ENCODE measurements at places on chromosomes 7 and 10.

DNA sequence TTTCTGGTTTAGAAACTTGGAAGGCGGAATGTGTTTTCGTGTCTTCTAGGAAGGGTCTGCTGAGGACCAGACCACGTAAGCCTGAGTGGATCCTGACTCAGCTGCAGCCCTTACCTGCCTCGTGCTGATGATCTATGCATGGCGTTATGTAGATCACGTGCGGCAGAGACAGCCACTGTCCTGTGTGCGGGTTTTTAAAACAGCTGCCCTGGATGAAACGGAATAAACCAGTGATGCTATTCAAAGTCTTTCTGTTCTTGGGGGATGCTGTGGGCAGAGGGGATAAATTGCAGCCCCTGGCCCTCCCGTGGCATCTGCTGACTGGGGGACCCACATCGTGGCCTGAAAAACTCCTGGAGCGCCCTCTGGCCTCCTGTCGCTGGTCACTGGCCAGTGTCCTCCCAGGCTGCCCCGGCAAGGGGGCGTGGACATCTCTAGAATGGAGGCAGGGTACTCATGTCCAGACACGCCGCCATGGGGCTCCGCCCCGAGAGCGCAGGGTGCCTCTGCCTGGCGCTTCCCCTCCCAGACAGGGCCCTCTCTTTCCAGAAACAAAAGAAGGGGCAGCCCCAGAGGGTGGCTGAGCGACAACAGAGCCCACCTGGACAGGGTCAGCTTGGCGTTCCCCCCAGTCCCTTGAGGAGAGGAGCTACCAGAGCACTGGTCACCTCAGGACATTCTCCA is 13.2 kb downstream of the ALKBH4 start:
- DNase-seq, result no peak

- no peak for DNase-seq
Observed at GRCh38 chr7:22565315-22565811, 65.4 kb upstream of the STEAP1B start.

DNA sequence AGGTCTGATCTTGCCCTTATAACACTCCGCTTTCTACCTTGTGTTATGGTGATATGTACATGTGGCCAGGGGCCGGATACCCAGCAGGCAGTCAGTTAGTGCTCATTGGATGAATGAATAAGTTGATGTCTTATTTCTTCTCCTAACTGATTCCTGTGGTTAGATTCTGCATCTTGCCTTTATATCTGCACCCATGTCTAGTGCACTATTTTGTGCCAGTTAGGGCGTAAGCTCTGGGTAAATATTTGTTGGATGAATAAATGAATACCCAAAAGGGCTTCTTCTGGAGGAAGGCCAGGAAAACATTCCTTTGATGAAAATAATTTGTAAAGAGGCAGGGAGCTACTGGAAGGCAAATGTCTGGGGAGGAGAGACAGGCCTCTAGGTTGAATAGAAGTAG is 148.2 kb downstream of the CHN2 start:
- DNase-seq, result no peak

DNA sequence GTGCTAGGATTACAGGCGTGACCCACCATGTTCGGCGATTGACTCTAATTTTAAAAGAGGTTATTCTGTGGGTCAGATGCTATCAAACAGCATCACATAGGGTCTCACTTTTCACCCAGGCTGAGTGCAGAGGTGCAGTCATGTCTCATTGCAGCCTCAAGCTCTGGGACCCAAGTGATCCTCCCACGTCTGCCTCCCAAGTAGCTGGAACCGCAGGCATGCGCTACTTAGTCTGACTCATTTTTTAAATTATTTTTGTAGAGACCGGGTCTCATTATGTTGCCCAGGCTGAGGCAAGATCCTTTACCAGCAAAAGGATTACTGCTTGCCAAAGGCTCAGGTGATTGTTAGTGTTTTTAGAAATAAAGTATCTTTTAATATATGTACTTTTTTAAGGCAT is 42.9 kb upstream of the STOX1 start:
- no peak for DNase-seq

DNA sequence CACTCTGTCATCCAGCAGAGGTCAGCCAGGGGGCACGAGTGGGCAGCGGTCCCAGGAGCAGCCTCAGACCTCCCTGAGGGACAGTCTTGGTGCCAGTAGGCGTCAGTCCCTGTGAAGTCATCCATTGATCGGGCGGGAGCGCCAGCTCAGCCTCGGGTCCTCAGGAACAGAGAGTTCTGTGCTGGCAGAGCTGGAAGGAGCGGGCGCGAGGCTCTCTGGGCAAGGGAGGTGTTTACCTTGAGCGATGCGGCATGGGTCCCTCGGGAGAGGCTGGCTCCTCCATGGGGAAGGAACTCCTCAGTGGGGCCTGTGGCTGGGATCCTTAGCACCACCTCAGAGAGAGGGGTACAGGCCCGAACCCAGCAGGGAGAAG is 101.1 kb upstream of the PPIF start:
- no peak for DNase-seq

- peak; percentile 6 for DNase-seq
Observed at GRCh38 chr7:35035511-35035961, 1.7 kb downstream of the DPY19L1 start.

- DNase-seq, result no peak
Observed at GRCh38 chr7:157925383-157925875, 588.6 kb downstream of the DNAJB6 start.

DNA sequence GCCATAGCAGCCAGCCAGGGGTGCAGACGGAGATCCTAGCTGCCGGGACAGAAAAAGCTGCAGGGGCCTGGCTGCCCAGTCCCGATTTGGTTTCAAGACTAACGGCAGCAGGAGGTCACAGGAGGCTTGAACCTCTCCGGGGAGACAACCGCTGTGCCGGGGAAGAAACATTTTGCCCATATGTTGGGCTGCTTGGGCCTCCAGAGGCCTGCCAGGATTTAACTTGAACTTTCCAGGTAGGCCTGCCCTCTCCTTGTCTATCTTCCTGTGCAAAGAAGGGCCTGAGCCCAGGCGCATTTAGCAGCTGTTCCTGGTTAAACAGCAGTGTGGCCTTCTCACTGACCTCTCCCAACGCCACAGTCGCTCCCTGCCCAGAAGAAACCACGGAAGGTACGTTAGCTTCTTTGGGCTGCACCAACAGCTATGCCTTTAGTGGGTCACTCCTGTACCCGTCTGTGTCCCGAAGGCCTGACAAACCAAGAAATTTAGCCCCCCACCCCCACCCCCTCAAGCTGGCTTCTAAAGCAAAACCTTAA is 17.1 kb upstream of the PTF1A start:
- DNase-seq, result no peak

DNA sequence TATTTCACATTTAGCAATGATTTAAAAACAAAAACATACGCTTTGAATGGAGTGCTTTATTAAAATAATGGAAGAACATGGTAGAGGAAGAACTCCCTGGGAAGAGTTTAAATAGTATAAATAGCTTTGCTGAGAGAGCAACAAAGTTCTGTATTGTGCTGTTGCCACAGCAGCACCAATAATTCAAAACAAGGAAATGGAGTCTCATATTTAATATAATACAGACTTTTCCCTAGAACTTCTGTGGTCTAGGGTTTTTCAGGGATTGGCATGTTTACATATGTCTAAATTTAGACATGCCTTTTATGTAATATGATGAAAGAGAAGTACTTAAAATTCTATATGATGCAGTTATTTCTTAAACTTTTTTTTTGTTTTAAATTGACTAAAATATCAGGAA is 217.2 kb upstream of the HDAC9 start:
- DNase-seq, result no peak

GRCh38 chr7:99021941-99022560 is 121.9 kb downstream of the SMURF1 start:
- DNase-seq, result no peak

GRCh38 chr10:110404825-110405224 is 92.9 kb upstream of the DUSP5 start:
- no peak for DNase-seq

GRCh38 chr10:36597756-36598320 is 527.6 kb upstream of the ANKRD30A start:
- no peak for DNase-seq

- DNase-seq, result no peak
Observed at GRCh38 chr7:216360-217300, 24.3 kb downstream of the FAM20C start.

- no peak for DNase-seq
Observed at GRCh38 chr7:40297741-40298311, 163.0 kb downstream of the SUGCT start.

DNA sequence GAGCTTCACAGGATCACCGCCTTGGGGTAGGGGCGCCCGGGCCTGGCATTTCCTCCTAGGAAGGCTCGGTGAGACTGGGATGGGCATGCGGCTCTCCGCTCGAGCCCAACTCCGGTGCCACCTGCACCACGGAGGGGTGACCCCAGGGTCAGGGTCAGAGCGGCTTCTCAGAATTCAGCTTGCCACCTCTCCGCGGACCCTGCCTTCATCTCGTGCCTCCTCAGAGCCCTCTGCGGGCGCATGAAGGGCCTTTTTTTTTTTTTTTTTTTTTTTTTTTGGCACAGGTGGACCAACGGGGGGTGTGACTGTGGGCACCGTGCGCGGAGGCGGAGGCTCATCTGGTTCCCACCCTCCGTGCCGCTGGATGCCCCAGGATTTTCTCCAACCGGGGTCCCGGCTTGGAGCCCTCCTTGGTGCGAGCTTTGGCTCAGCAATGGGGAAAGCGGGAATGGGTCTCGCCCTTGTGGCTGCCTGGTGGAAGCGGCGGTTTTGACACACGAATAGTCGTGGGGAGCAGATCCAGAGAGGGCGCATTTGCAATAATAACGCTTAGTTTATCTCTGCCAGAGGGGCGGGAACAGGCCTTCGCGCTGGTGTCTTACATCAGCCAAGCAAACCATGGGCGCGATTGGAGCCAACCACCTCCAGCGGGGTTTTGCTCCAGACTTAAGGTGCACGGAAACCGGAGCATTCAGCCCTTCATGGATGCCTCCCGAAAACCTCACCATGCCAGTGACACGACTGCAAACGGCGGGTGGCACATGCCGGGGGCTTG is 5.0 kb upstream of the TNRC18 start:
- DNase-seq, result no peak

DNA sequence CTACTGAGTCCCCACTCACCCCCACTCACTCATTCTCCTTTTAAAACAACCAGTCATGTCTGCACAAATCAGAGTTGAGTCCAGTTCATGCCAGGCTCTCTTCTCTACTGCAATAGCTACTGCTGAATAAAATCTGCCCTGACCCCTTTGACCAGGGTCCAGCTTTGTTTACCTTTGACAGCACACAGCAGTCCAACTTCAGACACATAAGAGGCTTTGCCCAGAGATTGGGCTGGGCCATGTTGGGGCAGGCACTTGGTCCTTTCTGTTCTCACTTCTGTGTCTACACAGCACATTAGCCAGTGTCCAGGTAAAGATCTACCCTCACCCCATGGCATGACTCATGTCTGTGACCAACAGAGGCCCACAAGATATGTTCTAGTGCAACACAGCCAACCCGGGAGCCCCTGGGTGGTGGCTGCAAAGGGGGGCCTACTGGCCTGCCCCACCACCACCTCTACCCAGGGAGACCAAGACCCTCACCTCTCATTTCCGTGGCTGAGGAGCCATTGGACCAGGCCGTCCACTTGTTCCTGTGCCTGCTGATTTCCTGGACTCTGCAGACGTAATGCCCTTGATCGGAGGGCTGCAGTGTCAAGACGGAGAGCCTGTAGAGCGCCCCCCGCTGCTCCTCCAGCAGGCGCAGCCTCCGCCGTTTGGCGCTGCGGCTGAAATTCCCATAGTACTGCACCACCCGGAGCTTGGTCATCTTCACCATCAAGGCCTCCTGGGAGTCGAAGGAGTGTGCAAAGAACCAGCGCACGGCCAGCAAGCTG is 8.0 kb downstream of the VSTM4 start:
- DNase-seq, result no peak

- no peak for DNase-seq
Observed at GRCh38 chr10:116112232-116113231, 160.5 kb downstream of the GFRA1 start.

DNA sequence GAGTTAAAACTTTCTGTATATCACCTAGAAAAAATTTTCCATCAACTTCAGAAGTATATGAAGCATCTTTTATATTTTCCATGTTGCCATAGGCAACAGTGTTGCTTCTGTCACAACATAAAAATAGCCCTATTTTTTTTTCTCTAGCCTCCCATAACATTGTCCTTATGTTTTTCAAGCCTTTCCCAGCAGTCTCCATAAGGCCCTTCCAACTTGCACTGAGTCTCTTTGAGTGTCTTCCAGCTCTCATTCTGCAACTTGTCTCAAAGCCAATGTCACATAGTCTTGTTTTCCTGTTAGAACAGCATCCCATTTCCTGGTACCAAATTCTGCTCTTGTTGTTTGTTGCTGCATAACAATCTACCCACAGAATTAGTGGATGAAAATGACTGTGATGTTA is 1055.5 kb upstream of the GHITM start:
- DNase-seq, result no peak

GRCh38 chr7:103888603-103889153 is 100.8 kb downstream of the RELN start:
- DNase-seq, result no peak

GRCh38 chr10:127996586-127996985 is 89.7 kb downstream of the PTPRE start:
- DNase-seq, result no peak

DNA sequence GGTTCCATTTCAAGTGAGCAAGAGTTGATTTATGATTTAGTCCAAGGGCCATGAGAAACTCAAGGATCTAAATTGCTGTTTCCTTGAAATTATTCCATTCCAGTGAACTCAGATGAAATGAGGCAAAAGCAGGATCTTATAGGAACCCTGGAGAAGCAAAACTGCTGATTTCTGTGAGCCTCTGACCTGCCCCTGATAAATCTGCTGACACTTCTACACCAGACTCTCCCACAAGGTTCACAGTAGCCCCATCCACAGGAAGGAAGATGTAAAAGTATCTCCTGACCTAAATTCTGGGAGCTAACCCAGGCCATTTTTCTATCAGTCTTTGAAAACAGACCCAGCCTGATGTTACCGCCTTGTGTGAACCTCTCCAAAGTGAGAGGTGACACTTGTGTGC is 987.6 kb upstream of the AUTS2 start:
- no peak for DNase-seq

DNA sequence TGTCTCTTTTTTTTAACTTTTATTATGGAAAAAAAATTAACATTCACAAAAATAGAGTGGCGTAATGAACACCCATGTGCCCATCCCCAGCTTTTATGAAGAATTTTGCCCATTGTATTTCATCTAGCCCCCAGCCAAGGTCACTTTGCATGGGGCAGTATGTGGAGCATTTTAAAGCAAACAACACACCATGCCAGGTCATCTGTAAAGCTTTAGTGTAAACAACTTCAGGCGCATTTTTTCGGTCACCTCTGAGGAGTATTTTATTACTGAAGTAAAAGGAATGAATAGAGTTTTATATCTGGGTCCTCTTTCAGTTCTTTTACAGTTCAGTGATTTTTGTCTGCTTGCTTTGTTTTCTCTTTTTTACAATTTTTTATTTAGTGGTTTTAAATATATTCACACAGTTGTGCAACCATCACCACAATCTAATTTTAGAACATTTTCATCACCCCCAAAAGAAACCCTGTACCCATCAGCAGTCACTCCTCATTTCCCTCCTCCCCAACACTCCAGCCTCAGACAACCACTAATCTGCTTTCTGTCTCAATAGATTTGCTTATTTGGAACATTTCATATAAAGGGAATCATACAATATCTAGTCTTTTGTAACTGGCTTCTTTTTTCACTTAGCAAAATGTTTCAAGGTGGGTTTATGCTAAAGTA is 87.9 kb downstream of the SLC37A3 start:
- no peak for DNase-seq

- peak; percentile 64 for DNase-seq
Observed at GRCh38 chr10:47384148-47384921, at the start of gene ZNF488. Gene ZNF488, minus strand, starts transcription at chr10:47384293. Its CDS starts 15,464 bp downstream, at chr10:47368829.

- DNase-seq, result no peak
Observed at GRCh38 chr7:52656098-52656497, 379.3 kb upstream of the POM121L12 start.

GRCh38 chr7:116240024-116240668 is 29.8 kb downstream of the TES start:
- no peak for DNase-seq
